ENCODE measurements at places on chromosomes 1 and 21.

DNA sequence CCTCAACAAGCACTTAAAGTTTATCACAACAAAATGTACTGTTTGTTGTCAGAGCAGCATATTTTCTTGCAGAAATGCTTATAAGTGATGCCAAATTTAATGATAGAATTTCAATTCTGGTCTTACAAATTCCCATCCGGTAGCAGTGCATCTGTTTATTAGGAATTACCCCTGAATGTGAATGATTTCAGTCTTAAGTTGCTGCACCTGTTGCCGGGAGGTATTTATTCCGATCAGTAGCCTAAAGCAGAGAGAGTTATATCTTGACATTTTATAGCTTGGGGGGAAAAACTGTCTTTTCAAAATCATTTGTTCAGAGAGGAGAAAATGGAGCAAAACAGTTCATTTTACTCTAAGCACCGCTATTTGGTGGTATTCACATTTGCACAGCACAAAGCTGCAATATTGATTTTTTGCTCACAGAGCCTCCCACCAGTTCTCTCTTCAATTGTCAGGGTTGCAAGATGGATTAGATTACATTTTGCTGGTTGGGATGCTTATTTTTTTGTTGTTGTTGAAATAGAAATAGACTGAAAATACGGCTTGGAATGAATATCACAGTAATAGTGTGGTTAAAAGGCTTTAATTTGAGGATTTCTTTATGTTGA lies 98.6 kb downstream of the ADGRL2 start:
- DNase-seq: no peak

- no peak for DNase-seq
Observed at GRCh38 chr1:54575605-54576290, 27.7 kb downstream of the ACOT11 start.

DNA sequence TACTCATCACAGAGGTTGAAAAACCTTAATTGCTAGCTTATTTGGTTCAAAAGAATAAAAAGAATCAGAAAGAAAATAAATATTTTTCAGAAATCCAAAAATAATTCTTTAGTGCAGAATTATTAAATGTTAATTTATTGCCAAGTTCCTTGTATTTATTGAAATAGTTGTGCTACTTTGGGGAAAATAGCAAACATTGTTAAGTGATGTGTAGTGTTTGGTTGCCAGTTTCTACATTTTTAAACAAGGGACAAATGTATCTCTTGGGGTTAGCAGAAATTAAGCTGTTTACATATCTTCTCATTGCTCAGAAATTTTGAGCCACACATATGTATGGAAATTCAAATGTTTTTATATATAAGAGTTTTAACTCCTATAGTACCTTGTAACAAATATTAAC lies 775.0 kb downstream of the USP25 start:
- no peak for DNase-seq

GRCh38 chr1:94597701-94598100 lies 56.1 kb upstream of the F3 start:
- no peak for DNase-seq

DNA sequence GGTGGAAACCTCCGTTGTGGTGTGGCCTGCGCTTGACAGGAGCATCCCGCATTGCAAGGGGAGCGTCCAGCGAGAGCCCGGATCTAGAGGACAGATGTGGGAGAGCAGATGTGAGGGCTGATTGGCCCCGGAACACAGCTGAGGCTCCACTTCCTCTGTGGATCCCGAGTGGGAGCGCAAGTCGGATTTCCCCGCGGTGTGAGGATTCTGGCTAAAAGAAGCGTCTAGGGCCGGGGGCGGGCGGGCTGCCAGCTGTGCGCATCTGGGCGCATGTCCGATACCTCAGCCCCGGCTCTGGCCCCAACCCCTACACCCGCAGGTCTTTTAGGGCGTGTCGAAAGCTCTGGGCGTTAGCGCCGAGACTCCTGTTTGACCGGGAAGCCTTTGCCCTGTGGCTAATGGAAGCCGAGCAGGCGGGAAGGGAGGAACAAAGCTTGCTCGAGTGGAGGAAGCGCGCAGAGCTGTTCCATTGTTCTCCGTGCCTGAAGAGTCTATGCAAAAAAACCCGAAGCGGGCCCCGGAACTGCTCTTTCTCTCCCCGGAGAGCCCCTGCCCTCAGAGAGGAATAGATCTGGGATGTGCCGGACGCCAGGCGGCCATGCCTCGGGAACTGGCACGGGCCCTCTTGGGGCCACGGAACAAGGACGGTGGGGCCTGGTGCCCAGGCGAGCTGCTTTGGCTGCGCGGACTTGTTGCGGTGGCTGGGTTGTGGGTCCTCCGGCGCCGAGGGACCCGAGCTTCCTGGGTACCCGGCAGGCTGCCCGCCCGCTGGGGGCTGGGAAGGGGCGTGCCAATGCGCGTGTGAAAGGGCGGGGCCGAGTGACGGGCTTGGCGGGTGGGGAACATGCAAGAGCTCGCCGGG lies 111.1 kb downstream of the NAV1 start:
- no peak for DNase-seq

DNA sequence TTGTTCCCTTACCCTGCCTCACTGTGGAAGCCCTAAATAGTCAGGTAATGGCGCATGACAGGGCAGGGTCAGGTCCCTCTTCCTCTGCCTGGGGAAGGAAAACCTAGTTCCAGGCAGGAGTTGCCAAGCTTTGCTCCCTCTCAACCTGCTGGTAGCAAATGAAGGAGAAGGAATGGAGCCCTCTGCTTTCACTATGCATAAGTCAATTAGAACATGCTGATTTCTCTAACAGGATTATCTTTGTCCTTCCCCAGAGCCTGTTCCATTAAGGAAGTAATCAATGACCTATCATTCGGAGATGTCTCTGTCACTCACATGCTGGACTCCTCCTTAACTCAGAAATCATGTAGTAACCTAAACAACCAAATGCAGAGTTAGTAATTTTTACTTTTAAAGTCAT lies 161.8 kb upstream of the NFIA start:
- no peak for DNase-seq

GRCh38 chr1:7640920-7641585 lies 130.0 kb upstream of the VAMP3 start:
- DNase-seq: no peak

- DNase-seq: no peak
Observed at GRCh38 chr1:205056188-205056611, 13.2 kb downstream of the CNTN2 start.

DNA sequence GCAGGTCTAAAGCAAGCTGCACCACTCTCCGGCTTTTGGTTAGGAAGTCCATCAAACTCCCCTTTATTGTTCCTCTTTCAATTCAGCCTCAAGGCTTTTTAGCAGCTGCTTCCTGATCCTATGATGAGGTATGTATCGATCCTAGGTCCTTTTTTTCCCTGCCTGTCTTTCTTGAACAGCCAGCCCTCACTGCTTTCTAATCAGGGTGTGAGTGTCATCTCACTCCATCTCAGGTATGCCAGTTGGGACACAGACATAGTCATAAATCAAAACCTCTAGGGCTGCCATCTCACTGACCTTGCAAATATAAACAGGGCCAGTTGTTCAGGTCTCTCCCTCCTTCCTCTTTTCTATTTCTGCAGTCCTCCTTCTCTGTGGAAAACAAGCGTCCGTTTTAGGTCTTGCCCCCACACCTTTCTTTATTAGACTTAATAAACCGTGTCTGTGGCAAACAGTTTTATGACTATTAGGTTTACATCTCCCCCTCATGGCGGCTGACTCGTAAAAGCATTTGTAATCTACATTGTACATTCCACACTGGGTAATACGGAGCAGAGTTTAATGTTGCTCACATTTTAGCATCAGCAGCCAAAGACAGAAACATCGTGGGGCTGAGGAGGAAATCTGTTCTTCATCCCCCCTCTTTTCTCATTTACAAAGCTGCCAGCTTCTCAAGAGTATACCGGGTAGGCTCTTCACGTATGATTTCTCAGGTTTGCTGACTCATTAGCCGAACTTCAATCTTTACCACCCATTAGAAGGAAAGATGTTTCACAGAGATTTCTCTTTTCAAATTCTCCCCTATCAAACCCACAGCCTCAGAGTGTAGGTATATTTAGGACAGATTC lies 11.6 kb downstream of the STYXL2 start:
- DNase-seq: no peak

DNA sequence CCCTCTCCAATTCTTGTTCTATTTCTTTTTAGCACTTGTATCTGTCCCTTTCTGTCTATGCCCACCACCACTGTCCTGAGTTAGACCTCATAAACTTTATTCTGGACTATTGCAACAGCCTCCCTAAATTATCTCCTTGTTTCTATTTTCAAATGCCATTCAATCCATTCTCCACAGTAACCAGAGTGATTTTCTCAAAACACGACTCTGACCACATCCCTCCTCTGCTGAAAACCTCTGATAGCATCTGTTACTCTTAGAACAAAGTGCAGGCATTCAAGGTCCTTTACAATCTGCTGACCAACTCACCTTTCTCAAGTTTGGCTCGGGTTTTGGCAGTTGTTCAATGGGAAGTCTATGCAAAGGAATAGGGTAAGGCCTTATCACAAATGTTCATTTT lies 22.8 kb upstream of the GPX7 start:
- no peak for DNase-seq

DNA sequence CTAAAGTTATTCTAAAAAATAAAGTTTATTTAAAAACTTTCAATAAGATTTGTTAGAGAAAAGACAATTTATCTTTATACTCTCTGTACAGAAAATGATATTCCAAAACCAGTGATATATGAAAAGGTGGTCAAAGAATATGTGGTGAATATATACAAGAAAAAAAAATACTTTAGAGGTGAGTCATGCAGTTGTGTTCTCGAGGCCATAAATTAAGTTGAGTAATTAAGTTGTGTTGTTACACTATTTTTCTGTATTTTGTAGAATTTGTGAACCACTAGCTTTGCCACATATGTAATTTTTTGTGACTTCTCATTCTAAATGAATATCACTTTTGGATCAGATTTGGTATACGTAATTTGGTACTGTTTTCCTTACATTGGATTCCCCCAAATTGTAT lies 23.6 kb upstream of the DUSP10 start:
- no peak for DNase-seq

DNA sequence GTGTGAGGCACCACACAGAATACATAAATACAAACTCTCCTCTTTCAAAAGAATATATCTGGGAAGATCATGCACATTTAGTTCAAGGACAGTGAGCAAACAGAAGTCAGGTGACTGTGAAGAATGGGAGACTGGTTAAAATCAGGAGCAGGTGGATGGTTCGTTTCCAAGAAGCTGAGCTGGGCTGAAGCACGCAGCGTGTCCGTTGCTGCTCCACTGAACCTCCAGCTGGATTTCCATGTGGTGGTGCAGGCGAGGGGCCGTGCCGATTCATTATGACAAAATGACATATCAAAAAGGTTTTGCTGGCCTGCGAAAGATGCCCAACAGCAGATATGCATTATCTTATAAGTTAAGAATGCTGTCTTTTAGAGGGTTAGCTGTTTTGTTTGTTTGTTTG lies 66.0 kb downstream of the OLIG1 start:
- no peak for DNase-seq

- DNase-seq: no peak
Observed at GRCh38 chr1:69213644-69214043, 354.1 kb upstream of the LRRC7 start.

GRCh38 chr1:31228986-31229385 lies 10.7 kb downstream of the NKAIN1 start:
- no peak for DNase-seq

DNA sequence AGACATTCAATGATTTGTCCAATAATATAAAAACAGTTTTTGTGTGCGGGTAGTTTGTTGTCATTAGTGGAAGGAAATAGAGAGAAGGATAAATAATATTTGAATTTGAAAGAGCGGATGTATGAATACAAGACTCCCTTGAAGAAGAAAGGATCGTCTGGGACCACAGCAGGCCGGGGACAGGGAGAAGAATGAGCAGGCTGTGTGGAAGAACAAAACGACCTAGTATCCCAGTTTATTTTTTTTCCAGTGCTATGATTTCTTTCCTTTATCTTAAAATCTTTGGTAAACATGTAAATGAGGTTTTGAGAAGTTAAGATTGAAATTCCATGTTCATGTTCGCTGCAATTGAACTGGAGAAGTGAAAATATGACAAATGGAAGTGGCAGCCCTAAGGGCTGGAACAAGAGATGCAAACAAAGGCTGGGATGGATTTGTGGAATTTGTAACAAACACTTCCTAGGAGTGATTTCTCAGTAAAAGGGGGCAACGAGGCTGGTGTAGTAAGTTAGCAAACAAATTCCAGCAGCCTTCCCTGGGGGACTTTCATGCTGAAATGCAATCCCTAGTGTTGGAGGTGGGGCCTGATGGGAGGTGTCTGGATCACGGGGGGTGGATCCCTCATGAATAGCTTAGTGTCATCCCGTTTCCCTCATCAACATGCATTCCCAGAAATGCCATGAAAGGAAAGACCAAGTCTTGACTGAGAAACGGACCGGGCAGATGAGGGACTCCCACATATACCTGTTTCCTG lies 10.2 kb upstream of the IFI16 start:
- DNase-seq: no peak

GRCh38 chr21:46250146-46250725 lies 21.7 kb upstream of the LSS start:
- no peak for DNase-seq

GRCh38 chr1:235304549-235305451 lies 23.2 kb downstream of the ARID4B start:
- peak; percentile 40 for DNase-seq

DNA sequence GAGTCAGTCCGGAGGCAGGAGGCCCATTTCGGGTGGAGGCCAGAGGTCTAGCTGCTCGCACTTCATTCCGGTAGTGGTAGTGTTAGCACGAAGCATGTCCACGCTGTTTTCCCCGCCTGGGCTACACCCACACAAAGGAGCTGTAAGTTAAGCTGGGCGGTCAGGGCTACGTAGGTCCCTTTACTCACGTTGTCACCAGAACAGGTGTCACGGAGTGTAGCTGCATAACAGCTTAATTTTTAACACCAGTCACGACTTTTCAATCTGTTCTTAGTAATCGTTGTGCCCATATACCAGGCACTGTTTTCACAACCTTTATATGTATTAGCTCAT lies 15.6 kb downstream of the HLX start:
- no peak for DNase-seq

- DNase-seq: no peak
Observed at GRCh38 chr1:119086830-119087229, 53.6 kb downstream of the WARS2 start.

DNA sequence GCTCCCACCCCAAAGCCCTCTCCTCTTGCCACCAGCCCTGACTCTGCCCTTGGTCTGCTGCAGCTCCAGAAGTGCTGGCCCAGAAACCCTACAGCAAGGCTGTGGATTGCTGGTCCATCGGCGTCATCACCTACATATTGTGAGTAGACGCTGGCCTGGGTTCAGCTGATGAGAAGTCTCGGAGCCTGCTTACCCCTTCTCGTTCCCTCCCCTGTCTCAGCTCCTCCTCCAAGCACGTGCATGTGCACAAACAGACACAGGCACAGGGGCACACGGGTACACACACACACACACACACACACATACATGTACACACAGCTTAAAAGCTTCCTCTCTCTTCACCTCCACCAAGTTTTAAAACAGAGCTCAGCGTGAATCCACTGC lies 24.3 kb downstream of the CAMK1G start:
- DNase-seq: no peak

- DNase-seq: peak; percentile 43
Observed at GRCh38 chr1:35544976-35545375, 12.2 kb downstream of the KIAA0319L start.

Measured in T-helper 1 cell (primary cell).